Hypothalamus (tissue), 51 donors: ENCODE measurements at places on chromosomes 1 and 21.

GRCh38 chr1:76494807-76495206 lies 372.5 kb upstream of the ST6GALNAC5 start:
- DNase-seq: no peak

DNA sequence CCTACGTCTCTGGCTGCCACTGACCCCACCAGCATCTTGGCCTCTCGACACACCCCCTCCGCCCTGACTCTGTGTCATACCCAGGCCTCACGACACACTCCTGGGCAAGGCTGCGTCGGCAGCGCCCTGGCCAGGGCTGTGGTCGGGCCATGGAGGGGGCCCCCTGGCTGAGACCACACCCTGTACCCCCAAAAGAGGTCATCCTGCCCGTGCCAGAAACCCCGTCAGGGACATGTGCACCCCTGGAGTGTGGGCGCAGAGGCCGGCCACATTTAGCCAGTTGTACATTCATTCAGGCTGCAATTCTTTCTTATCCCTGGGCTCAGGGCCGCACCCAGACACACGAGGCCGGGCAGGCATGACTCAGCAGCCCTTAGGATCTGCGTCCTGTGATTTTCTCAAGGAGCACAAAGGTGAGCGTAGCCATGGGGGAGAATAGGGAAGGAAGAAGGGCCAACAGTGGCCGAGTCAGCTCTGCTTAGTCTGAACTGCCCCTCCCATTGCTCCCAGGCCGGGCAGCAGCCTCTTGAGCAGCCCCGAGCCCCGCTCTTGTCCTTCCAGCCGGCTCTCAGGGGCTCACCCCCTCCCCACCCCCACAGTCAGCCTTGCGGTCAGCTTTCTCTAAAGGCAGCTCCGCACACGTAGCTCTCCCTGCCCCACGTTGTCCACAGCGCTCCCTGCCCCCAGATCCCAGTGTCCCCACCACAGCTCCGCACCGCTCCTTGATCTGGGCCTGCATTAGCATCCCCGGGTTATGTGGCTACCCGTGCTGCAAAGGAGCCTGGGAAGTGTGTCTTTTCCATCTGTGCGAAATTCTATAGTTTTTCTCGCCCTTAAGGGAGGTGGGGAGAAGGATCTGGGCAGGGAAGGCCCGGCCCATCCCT lies 7.9 kb downstream of the CSTB start:
- no peak for DNase-seq

DNA sequence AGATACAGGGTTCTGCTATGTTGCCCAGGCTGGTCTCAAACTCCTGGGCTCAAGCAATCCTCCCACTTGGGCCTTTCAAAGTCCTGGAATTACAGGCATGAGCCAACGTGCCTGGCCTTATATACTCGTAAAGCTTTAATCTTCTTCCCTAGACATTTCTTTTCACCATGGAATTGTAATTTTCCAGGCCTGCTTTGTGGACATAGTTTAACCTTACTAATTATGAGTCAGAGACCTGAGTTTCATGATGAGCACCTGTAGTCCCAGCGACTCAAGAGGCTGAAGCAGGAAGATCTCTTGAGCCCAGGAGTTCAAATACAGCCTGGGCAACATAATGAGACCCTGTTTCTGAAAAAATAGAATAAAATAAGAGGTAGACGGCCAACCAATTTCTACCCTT lies 12.3 kb downstream of the PATJ start:
- no peak for DNase-seq

DNA sequence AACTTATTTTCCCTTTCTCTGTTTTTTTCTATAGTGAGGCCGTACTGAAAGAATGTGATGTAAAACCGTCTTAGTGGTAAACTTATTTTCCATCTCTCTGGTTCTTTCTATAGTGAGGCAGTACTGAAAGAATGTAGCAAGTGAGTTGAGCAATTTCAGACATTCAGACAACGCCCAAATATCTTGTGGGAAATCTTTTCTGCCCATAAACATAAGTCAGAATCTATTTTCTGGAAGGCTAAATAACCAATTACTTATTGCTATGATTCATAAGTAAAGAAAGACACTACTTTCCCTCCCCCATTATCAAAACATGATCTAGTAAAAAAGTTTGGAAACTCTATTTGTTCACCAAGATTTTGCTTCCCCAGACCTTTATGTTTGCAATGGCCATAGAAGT lies 18.8 kb upstream of the SCCPDH start:
- no peak for DNase-seq

DNA sequence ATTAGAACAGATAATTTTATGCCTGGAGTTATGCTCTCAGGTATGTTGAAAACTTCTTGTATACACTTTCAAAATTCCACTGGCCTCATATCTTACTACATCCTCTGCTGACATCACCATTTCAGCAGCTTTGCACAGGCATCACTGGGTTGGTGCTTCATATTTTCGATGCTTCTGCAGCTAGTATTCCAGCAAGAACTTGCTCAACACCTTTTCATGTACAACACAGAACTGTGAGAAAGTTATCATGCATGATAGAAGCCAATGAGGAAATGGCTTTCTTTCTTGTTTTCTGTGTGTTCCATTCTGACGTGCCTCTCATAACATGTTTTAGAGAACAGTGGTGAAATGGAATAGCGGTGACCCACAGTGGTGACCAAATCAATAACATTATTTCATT lies 5.1 kb upstream of the GBP5 start:
- DNase-seq: no peak

- no peak for DNase-seq
Observed at GRCh38 chr1:53133261-53134041, 9.0 kb downstream of the SLC1A7 start.

GRCh38 chr1:180909462-180909976 lies 3.2 kb upstream of the KIAA1614 start:
- no peak for DNase-seq
